ENCODE measurements at places on chromosomes 3 and 15.

DNA sequence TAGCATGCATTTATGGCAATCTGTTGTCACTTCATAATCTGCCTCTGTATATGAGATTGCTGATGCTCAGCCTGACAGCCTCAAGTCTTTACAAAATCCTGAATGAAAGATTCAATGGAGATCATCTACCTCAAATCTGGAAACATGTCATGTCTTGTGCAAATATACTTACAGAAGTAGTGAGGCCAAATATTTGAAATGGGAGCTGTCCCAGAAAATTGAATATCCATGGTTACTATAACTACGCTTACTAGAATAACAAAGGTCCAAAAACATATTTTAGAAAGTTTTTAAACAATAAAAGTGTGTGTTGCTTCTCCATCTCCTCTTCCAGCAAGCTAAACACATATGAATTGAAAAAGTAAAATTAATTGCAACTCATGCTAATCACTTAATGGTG lies 133.2 kb upstream of the DPH6 start:
- no peak for DNase-seq

DNA sequence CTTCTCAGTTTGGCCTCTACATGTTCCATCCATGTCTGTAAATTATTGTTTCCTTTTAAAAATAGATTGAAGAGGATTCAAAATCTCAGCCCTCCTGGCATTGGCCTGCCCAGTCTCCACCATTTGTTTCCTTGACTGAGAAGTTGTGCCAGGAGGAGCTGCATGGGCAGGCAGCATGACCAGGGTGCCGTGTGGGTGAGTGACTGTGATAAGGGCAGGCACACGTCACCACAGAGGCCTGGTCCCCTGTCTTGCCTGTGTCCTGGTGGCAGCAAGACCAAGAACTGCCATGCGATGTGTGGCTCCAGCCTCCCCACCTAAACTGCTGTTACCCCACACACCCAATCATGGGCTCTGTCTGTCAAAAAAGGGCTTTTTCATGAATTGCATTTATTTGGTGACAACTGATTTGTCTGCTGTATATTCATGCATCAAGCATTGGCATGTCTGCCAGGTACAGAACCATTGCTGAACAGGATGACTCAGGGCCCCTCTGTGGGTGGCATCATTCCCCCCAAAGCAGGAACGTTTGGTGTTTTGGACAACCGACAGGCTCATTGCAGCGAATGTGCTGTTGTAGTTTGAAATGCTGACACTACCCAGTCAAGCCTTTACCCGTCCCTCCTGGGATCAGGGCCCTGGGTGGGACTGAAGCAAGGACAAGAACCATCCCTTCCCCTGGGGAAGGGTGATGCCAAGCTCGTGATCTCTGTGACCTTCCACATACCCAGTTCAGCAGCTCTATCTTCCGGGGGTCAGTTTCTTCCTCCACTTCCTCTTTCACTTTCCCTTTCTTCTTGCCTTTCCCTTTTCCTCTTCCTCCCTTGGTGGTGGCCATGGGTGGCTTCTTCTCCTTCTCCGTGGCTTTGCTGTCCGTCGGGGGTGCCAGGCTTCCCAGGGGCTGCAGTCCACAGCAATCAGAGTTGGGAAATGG lies 51.6 kb downstream of the TRPM1 start:
- no peak for DNase-seq

GRCh38 chr3:146814601-146815315 lies 209.6 kb upstream of the PLSCR5 start:
- no peak for DNase-seq

DNA sequence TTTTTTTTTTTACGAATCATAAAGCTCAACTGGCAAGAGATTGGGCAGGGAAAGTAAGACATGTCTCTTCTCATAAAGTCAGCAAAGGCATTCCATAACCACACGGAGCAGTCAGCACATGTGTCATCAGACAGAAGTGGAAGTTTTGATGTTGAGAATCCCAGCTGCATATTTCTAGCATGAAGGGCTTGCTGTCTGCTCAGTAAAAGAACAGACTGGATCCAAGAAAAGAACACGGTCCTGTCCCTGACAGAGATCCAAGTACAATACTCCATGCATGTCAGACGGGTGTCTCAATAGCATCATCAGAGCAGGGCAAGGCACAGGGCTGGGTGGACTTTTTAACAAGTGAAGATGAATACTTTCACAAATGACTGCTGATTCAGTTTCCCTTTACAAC lies 38.2 kb downstream of the ABI3BP start:
- DNase-seq = no peak

DNA sequence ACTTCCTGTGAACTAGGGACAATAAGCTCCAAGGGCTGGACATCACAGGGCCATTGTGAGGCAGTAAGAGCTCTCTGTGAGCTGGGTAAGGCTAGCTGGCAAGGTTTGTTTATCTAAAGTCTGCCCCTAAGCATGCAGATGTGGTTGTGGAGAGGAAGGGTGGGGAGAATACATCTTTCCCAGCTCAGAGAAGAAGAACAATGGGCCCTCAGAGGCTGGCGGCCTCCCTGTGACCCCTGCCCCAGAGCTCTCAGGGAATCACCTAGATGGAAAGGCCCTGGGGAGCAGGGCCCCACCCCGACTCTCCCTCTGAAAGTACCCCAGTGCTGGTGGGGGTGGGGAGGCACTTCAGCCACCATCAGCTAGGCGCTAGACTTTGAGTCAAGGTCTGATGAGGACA lies 4.3 kb upstream of the AP3B2 start:
- no peak for DNase-seq

GRCh38 chr15:40550341-40551037 lies 14.4 kb downstream of the CCDC32 start:
- DNase-seq = no peak

- no peak for DNase-seq
Observed at GRCh38 chr3:71723452-71724170, 1.6 kb downstream of the EIF4E3 start.

DNA sequence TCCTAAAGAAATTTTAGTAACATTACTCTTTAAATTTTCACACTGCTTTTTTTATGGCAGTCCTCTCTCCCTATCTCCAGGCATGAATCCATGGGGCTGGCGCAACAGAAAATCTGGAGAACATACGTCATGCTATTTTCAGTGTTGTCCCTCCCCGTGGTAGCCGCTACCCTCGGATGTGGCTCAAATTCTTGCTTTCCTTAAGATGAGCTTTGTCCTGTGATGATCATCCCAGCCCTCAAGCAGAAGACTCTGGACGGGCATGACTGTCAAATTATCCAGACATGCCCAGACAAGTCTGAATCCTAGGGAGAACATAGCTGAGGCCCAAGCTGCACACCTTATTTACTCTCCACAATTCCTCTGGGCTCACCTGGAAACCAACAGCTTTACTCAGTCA lies 49.1 kb downstream of the FMN1 start:
- DNase-seq = no peak

DNA sequence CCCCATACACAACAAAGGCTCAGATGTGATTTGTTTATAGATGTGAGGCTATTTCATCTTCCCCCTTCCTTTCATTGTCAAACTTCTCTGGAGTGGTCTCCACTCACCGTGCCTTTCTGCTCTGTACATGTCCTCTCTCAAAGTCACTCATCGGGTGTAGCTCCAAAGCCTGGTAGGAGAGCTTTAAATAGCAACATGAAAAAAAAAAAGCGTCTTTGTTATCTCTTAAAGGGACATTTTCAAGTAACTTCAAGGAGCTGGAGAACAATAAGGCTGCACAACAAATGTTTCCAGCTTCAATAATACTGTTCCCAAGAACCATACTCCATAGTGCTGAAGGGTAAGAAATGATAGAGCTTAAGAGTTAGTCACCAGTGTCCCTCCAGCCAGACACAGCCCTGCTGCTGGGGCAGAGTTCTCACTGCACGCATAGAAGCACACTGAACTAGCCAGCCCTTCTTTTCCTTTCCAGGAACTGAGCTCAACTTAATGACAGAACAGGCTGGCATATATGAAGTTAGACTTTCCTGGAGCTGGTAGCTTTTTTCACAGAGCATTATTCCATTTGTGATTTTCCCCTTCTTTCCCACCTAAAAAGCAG lies 8.1 kb downstream of the FBXO40 start:
- no peak for DNase-seq

DNA sequence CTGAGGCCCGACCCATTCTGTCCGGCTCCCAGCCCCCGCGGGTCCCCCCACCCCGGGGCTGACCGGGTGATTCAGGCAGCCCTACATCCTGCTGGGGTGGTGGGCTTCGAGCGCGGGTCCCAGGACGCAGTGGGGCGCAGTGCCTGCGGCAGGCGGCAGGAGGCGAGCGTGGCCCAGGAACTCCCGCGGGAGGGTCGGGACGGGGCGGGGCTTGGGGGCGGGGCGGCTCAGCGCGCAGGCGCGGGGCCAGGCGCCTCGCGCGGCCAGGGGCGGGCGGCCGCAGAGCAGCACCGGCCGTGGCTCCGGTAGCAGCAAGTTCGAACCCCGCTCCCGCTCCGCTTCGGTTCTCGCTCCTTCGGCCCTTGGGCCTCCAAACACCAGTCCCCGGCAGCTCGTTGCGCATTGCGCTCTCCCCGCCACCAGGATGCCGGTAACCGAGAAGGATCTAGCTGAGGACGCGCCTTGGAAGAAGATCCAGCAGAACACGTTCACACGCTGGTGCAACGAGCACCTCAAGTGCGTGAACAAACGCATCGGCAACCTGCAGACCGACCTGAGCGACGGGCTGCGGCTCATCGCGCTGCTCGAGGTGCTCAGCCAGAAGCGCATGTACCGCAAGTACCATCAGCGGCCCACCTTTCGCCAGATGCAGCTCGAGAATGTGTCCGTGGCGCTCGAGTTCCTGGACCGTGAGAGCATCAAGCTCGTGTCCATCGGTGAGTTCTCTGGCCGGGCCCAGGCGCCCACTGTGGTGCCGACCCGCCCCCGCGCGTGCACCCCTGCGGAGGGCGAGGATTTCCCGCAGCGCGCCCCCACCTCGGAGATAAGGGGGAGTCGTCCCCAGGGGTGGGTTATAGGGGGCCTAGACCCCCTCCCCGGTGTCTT lies at the start of gene FLNB:
FLNB (plus strand) TSS at position 282 of the 885 bp plus-strand sequence; CDS start at position 425, 143 bp downstream.
- peak; percentile 69 for DNase-seq

- no peak for DNase-seq
Observed at GRCh38 chr3:109137761-109138160, 1.2 kb downstream of the C3orf85 start.

DNA sequence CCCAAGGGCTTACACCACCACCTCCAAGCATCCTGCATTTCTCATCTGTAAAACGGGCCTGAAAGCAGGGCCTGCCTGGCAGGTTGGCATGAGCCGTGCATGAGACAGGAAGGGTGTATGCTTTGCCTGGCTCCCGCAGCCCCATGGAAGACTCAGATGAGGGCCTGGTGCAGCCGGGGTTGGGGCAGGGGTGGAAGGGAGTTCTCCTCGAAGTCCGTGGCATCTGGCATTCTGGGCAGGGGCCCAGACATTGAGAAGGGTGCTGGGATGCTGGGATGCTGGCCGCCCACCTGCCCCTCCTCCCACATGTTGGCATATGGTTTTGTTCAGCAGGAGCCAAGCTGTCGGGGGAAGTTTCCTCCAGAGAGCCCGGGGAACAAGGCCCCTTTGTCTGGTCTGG lies 13.0 kb upstream of the FBLN2 start:
- no peak for DNase-seq

DNA sequence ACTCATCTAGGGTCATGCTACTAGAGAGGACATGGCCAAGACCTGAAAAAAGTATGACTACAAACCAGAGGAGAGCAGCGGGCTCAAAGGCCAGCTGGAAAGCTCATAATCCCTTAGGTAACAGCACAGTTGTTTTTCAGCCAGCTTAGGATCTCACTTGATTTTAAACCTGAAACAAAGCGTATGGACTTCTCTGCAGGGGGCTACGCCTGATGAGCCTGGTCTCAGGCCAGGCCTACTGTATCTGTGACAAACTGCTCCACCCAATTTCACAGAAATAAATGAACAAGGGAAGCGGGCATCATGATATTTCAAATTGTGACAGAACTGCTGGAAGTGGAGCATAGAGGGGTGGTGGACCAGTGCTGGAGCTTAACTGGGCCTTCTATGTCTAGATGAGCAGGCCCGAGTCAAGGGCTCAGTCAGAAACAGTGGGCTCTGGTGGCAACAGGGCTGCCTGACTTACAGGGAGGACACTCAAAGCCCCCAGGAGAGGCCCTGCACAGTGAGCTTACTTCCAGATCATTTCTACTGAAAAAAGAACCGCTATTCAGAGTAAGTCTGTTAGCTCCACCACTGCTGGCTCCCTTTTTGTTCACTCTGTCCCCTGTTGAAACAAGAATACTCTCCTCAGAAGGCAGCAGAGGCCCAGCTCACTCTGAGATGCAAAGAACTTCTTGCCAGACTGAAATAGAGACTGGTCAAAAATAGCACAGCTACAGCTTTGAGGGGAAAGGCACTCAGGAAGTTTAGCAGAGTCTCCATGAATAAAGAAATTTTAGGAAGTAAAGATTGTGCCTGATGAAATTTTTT lies 47.0 kb downstream of the LRIG1 start:
- DNase-seq = no peak

GRCh38 chr3:41507336-41508062 lies 308.2 kb downstream of the CTNNB1 start:
- DNase-seq = no peak

DNA sequence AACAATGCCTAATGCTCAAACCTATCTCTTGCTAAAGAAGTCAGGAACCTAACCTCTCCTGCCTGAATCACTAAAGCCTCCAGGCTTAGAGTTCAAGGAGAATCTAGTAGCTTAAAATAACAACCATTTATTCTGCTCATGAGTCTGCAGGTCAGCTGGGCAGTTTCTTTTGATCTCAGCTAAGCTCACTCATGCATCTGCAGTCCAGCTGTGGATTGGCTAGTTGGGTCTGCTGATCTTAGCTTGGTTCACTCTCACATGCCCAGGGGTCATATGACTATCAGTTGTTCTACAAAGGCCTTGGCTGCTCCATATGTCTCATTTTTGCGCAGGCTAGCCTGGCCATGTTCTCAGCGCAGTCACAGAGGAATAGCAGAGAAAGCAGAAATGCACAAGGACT lies 109.2 kb upstream of the STT3B start:
- no peak for DNase-seq

GRCh38 chr3:24810881-24811280 lies 316.2 kb upstream of the THRB start:
- no peak for DNase-seq

- DNase-seq = no peak
Observed at GRCh38 chr15:61639491-61639890, 410.4 kb upstream of the RORA start.

GRCh38 chr3:861721-862120 lies 231.1 kb upstream of the CNTN6 start:
- peak; percentile 8 for DNase-seq

DNA sequence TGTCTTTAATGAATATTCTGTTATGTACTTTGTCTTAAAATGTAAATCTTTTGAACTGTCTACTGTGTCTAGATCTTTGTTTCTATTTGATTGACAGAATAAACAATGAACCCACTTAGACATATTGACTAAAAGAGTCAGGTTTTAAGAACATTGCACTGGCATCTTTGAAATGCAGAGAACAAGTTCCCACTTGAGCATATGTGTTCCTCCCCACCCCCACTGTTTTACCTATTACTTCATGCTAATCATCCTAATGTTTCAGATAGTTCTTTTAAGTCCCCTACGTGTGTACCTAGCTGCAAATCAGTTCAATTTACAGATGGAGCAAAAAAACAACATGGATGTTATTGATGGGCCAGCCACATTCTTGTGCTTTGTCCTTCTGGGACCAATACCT lies 11.7 kb upstream of the TCF12 start:
- DNase-seq = no peak
